Neuronal stem cell (in vitro differentiated cells): ENCODE measurements at places on chromosomes 2 and 18.

GRCh38 chr2:190911813-190912212 lies 31.2 kb downstream of the GLS start:
- DNase-seq: no peak

GRCh38 chr2:217973008-217973787 lies 29.6 kb downstream of the TNS1 start:
- no peak for DNase-seq

DNA sequence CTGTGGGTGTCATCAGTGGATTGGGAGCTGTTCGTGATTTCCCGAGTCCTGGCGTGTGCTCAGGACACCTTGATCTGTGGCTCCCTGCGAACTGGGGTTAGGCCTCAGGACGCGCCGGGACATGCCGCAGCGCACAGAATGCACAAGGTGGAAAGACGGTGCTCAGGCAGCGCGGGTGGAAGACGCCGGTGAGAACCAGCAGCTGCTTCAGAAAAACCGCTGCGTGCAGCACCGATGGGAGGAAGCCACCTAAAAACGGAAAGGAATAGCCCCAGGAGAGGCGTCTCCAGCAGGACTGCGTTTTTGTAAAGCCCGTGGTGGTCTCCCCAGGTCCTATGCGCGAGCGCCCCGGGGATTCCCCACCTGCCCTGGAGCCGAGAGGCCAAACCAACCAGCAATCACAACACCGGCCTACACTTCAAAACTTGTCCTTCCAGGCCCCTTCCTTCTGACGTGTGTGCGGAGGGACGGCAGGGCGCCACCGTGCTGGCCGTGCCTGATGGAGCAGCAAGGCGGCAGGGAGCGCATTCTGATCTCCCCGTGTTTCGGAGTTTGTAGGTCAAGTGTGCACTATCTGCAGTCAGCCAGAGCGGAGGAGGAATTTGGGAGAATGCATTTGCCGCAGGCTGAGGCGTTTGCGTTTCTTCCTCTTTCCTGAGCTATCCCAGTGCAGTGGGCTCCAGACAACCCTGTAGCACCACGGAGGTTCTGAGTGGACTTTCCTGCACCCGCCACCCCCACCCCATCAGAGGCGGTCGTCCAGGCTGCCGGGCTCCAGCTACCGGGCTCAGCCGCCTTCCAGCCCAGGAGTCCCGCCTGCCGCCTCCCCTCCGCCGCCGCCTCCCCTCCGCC lies 32.2 kb downstream of the RTP5 start:
- DNase-seq: no peak

DNA sequence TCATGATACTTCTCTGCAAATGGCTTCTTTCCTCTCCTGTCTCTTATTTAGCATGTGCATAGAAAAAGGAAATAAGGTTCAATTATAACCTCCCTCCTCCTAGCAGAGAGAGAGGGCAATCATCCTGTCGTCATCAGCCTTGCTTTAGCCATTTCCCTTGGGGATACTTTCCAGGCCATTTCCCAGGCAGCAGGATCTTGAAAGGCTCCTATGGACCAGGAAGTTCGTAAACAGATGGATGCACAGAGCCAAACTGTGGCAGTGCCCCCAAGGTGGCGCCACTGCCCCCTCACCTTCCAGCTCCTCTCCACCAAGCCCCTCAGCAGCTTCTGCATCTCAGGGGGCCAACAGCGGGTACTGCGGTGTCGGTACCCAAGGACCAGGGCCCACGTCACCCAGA lies 157.4 kb downstream of the DTNA start:
- no peak for DNase-seq

- no peak for DNase-seq
Observed at GRCh38 chr2:32900246-32900973, 46.3 kb upstream of the LTBP1 start.

DNA sequence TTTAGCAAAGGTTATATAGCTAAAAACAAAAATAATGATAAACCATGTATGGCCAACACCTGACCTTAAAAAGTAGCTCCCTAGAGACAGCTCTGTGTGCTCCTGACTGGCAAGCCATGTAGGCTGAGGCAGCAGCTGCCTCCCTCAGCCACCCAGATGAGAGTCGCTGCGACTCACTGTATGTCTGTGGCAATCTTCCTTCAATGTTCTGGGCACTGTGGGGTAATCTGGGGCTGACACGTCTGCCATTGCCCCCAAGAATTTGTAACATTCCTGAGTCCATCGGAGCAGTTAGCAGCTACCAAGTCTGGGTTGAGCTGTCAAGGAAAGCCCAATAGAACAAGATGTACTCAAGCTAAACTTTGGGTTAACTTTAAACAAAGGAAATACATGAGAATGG lies 106.4 kb upstream of the DAPL1 start:
- DNase-seq: no peak

GRCh38 chr18:37476611-37477295 lies 88.8 kb downstream of the CELF4 start:
- DNase-seq: no peak

- DNase-seq: no peak
Observed at GRCh38 chr2:220051716-220052115, 424.3 kb downstream of the SLC4A3 start.

- DNase-seq: no peak
Observed at GRCh38 chr2:12031866-12032265, 285.4 kb downstream of the LPIN1 start.

DNA sequence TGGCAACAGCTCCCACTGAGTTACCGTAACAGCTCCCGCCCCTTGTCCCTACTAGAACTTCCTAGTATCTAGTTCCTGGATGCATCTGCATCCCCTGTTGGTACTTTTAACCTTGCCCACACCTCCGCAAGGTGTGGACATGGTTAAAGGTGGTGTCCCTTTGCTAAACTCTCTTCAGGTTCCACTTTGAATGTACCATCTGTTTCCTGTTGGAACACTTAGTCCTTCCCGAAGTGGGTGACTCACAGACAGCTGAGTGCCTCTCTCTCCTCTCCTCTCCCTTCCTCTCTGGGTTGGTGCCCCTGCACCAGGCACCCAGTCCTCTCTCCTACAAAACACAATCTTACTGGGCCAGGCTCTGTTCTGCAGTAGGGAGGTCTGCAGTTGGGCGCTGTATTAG lies 19.6 kb upstream of the REL start:
- no peak for DNase-seq

DNA sequence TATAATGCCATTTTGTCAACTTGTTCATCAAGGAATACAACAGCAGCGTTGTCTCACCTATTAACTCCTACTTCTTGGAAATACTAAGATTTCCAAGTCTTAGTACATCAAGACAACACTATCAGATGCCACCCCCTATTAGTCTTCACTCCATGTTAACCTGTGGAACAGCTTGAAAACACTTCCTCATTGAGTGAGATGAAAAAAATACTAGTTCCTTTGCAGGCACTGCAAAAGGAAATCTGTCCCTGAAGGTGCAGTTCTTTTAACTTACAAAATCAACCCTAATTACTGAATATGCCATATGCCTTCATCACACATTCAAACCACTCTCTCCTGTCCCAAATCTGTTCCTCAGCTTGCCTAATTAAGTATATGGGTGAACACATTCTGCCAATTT lies 4.0 kb downstream of the CWC22 start:
- no peak for DNase-seq

- DNase-seq: peak; percentile 31
Observed at GRCh38 chr2:204072443-204073324, 136.1 kb downstream of the ICOS start.

- DNase-seq: no peak
Observed at GRCh38 chr2:33186937-33187336, 240.2 kb downstream of the LTBP1 start.

DNA sequence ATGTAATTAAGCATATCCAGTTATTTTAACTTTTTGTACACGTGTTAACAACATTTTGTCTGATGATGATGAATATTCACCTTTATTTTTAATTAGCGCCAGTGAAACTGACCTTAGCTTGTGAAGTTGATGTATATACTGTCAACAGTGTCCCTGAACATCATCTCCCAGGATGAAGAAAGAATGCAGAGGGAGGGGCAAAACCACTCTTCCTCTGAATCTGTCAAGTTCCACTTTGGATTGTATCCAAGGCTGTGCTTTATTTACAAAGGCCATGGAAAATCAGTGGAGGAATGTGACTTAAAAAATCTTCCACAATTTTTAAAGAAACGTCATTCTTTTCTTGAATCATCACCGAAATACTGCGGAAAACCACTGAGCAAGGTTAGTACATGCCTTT lies 4.5 kb upstream of the RMDN2 start:
- no peak for DNase-seq

DNA sequence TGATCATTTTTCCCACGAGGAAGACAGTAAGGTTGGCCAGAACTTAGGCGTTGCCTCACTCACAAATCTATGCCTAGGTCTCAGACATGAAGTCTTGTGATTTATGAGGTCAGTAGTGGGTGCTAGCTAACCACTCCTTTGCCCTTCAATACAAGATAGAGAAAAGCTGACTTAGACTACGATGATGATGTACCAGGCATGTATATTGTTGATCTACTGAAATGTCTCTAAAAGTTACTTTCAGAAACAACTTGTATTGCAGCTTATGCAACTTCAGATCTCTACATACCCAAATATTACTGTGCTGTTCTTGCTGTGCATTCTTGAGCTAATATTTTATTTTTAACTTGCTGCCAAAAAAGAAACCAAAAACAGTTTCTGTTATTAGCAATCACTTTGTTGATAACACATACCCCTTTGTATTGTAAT lies 30.6 kb downstream of the MAPRE2 start:
- DNase-seq: no peak

DNA sequence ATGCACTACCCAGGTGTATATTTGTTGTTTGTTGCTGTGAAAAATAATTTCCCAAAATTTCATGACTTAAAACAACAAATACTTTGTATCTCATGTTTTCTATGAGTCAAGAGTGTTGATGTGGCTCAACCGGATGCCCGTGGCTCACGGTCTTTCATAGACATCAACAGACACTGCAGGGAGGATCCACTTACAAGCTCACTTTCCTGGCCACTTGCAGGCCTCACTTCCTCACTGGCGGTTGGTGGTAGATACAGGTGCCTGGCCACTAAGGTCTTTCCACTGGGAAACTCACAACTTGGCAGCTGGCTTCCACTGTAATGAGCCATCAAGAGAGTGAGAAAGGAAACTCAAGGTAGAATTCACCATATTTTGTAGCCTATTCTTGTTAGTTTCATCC lies 662.9 kb downstream of the IRS1 start:
- DNase-seq: no peak

- no peak for DNase-seq
Observed at GRCh38 chr2:24720310-24720709, 72.9 kb downstream of the PTRHD1 start.

DNA sequence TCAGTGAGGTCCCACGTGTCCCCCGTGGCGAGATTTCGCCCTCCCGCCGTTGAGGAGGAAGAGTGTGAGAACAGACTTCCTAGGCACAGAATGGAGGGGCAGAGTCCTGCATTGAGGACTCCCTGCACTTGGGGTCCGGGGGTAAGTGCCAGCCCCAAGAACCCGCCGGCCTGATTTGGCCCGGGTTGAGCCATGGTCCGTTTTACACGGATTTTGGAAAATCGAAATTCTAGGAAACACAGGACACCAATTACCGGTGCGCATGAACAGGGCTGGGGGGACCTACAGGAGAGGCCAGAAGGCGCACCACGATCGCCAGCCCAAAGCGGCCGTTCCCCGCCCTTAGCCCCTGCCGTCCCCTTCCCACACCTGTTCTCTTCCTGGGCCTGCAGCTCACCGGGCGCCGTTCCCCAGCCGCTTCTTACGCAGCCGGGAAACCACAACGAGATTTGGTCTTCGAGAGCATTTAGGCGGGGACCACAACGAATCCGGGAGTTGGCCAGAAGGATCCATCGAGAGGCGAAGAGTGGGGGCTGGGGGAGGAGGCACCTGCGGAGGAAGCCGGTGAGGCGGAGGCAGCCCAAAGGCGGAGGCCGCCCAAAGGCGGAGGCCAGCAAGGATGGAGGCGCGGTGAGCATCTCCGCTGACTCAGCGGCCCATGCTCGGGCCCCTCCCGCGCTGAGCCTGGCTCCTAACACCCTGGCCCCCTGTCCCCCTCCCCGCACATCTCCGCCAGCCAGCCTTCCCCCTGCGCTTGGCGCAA lies 464 bp upstream of the TLX2 start:
- DNase-seq: no peak

- DNase-seq: peak; percentile 58
Observed at GRCh38 chr18:35756506-35757117, 175.1 kb downstream of the GALNT1 start.

- DNase-seq: no peak
Observed at GRCh38 chr2:127205218-127206125, 14.6 kb downstream of the CYP27C1 start.

DNA sequence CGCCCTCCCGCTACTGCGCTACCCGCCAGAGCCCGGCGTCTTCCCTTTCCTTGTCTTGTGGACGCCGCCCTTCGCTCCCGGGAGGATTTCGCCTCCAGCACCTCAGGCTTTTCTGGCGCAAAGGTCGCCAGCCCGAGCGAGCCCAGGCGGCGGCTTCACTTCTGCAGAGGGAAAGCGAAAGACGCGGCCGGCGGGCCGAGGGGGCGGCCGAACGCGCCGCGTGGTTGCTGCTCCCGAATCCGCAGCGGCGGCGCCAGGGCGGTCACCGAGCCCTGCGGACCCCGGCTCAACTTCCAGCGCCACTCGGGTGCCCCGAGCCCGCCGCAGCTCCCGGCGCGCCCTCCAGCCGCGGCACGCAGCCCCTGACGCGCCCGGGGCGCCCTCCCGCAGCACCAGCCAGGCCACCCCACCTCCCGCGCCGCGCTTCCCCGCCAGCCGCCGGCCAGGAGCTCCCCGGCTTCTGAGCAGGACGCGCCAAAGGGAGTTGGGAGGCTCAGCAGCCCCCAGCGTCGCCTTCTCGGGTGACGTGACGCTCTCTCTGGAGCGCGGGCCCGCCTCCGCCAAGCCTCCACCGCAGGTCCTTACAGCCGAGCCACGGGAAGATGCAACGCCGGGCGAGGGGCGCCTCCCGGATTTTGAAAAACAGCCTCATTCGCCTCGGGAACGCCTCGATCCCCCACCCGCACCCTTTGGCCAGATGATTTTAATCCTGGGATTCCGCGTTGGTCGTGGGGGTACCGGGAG lies 84.9 kb upstream of the EPB41L3 start:
- peak; percentile 42 for DNase-seq
